ENCODE measurements at places on chromosomes 11 and 22.

- no peak for DNase-seq
These were observed 166.3 kb downstream of the TMEM135 start for GRCh38 chr11:87203907-87204602.

- no peak for DNase-seq
These were observed 169.6 kb downstream of the BRD1 start for GRCh38 chr22:49657974-49658590.

- DNase-seq = peak; percentile 21
These were observed 148.8 kb downstream of the HIPK3 start for GRCh38 chr11:33405834-33406602.

DNA sequence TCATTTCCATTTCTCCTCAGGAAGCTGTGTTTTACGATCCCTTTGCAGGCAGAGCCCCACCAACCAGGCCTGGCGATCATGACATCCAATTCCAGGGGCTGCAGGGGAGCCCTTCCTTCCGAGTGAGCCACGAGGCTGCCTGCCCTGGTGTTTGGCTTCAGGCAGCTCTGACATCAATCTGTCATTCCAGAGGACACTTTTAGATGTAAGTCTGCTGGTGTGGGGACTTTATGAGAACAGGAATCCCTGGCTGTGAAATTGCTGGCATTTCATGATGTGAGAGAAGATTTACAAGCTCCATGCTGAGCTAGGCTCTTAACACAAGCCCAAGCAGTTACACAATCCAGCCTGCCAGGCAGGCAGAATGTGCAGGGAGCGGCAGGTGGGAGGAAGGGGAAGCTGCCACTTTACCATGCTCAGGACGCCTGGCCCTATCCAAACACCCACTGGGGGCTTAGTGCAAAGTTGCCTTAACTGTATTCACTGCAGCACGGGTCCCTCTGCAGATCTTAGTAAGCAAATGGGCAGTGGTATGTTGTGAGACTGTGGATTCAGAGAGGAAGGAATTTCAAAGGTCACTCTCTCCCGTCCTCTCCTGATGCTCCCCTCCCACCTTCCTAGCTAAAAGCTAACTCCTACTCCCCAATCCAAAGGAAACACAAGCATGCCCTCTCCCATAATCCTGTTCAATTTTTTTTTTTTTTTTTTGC is 43.4 kb upstream of the MICAL2 start:
- DNase-seq = no peak

DNA sequence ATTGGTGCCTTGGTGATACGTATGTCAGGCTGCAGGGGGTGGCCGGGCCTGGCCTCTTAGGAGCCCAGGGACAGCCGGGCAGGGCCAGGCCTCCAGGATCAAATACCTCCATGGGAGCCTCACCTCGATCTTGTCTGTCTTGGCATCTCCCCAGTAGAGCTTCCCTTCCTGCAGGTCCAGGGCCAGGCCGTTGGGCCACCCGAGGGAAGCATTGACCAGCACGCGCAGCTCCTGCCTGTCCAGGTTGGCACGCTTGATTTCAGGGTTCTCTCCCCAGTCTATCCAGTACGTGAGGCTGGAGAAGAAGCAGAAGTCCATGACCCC is 137.7 kb downstream of the CRYBB2 start:
- no peak for DNase-seq

GRCh38 chr11:69287968-69288882 is 5.7 kb upstream of the MYEOV start:
- no peak for DNase-seq

DNA sequence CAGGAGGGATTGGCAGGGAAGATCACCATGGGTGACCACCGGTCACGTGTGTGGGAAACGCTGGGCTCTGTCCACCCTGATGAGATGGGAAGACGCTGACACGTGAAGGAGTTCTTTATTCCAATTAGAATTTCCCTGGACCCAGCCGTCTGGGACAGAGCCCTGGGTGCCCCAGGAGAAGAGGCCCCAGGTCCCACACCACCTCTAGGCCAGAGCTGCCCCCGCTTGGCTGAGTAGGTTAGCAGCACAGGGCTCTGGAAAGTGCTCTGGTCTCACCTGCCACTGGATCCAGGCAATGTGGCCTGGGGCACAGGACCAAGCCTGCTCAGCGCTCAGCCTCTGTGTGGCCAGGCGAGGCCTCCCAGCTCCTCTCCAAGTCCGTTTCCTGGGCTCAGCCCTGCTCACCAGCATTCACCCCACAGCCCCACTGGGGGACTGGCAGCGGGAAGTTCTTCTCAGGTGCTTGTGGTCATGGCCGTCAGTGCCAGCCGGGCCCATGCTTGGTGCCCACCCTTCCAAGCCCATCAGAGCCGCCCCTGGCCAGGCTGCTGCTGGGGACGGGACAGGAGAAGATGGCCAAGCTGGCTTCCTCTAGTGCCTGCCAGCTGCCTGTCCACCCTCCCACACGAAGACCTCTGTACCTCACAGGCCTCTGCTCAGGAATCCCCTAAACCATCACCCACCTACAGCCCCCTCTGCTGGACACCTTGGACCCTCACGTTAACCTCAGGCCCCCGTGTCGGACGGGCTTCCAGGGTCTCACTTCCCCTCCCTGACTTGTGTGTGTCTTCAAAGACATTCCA is 62.5 kb upstream of the FGF3 start:
- no peak for DNase-seq

- no peak for DNase-seq
These were observed 792.0 kb downstream of the KCNA4 start for GRCh38 chr11:29224739-29225384.

- DNase-seq = no peak
These were observed at the start of gene C11orf52 for GRCh38 chr11:111918390-111919256. C11orf52 (plus strand) TSS chr11:111918913; CDS start chr11:111918973, 60 bp downstream.

DNA sequence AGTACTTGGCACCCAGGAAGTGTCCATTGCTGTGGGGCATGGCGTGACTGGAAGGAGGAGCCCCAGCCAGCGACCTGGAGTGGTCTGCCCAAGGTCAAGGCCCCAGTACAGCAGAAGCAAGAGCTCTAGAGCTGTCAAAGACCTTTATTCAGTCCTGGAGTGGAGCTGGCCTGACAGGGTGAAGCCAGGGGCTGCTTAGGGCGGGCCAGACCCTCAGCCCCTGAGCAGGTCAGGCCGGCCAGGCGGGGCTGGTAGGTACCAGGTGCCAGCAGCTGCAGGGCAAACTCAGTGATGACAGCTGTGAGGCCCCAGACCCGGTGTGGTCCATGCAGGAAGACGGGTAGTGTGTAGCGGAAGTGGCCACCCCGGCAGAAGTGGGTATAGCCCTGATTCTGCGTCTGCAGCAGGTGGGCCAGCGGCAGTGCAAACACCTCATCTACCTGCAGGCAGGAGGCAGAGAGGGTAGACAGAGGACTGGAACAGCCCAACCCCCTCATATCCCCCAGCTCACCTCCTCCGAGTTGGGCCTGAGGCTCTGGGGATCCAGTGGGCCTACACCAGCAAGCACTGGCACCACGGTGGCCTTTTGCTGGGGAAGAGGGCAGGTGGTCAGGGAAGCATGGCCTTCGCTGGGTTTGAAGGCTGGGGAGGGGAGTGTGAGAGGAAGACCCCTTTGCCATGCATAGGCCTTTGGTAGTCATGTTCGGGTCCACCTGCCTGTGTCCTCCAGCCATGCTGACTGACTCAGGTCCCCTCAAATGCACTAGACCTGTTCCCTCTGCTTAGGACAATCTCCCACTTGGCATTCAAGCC is 1.7 kb downstream of the NUDT8 start:
- no peak for DNase-seq

DNA sequence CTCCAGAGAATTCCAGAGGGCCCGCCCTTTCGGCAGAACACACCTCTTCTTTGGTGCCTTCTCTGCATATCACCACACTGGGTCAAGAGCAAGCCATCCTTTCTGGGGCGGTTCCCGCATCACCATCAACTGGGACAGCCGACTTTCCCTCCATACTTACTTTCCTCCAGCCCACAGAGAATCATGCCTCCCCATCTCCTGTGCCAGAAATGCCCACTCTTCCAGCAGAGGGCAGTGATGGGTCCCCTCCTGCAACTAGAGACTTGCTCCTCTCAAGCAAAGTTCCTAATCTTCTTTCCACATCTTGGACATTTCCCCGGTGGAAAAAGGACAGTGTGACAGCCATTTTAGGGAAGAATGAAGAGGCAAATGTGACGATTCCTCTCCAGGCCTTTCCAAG is 157.7 kb downstream of the C11orf91 start:
- DNase-seq = peak; percentile 10

DNA sequence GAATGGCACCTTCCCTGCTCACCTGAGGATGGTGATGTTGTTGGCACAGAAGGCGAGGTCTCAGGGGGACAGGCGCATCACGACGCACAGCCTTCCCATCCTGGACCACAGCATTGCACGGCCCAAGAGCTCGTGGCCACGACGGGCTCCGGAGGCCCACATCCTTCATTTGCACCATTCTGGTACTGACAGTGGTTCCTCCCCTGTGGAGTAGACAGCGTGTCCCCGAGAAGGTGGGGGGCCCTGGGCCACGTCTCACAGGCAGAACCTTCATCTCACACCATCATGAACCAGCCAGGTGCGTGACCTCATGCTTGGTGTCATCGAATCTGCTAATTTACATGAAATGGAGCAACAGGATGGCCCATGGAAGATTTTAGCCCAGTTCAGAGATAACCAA is 180.0 kb downstream of the CTTN start:
- no peak for DNase-seq

DNA sequence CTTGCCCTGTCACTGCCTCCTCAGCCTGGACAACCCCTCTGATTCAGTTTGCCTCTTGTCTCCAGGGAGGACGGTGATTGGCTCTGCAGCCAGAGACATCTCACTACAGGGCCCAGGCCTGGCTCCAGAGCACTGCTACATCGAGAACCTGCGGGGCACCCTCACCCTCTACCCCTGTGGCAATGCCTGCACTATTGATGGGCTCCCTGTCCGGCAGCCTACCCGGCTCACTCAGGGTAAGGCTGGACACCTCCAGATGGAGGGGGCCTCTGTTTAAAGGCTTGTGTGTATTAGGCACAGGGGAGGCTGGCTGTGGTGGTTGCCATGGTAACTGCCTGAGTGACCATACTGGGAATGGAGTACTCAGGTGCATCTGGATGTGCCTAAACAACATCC is 8.6 kb downstream of the PHLDB1 start:
- DNase-seq = no peak

GRCh38 chr22:48954781-48955311 is 872.8 kb downstream of the BRD1 start:
- no peak for DNase-seq

DNA sequence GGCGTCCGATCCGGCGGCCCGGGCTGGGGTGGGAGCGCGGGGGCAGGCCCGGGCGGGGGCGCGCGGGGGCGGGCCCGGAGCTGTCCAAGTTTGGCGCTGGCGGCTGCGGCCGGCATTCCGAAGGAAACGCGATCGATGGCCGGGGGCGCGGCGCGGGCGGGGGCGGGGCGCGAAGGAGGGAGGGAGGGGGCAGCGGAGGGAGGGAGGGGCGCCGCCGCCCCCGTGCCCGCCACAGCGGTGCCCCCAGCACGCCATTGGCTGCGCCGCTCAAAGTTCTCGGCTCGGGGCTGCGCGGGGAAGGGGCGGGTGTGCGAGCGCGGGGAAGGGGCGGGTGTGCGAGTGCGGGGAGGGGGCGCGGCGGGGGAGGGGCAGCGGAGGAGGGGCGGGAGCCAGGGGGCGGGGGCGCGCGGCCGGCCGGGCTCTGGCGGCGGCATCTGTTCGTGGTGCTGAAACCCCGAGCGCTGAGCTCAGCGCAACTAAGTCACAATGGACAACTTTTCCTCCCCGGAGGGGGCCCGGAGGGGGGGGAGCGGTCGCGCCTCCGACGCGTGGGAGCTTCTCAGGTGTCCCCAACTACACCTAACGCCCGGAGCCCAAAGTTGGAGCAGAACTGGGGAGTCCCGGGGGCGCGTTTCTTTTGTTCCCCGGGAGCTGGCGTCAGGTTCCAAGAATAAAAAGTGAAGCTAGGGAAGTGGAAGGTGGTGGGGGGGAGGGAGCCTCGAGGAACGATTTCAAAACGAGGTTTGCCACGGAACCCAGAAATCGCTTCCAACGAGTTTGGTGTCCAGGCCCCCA is 2.2 kb downstream of the PHF21B start:
- DNase-seq = no peak

GRCh38 chr11:17260020-17260419 is 16.5 kb upstream of the NUCB2 start:
- no peak for DNase-seq

- no peak for DNase-seq
These were observed 138.1 kb downstream of the SHANK2 start for GRCh38 chr11:71114124-71114851.

GRCh38 chr22:44677871-44678555 is 24.0 kb upstream of the PRR5 start:
- DNase-seq = no peak

- no peak for DNase-seq
These were observed 6.4 kb downstream of the CCDC89 start for GRCh38 chr11:85679576-85679975.

- no peak for DNase-seq
These were observed 292.6 kb downstream of the NTM start for GRCh38 chr11:131662993-131663392.

DNA sequence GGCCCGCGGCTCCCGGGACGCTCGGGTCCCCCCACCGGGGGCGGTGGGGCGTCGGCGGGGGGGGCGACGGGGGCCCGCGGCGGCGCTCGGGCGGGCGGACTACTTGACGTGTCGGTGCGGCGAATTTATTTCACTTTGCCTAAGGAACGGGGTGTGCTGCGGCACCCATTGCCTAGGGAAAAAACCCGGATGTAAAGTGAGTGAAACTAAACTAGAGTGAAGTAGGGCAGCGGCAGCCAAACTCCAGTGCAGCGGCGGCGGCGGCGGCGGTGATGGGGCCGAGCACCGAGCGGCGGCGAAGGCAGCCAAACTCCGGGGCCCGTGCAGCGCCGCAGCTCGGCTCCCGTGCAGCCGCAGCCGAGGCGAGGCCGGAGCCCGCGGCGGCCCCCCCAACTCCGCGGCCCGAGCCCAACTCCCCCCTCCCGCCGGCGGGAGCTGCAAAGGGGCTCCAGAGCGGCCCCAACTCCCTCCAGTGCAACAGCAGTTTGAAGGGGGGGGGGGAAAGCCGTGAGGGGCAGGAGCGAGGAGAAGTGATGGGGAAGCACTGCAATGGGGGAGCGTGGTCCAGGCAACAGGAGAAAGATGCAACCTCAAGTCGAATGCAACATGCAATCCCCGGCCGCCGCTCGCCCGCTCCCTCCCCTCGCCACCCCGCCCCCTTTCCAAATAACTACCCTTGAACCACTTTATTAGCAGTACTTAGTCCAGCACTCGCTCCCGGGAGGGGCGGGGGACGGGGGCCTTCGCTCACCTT is 647 bp upstream of the PHF21A start:
- DNase-seq = peak; percentile 54

- DNase-seq = no peak
These were observed 14.9 kb downstream of the RAC2 start for GRCh38 chr22:37229012-37229804.

GRCh38 chr22:43776081-43776670 is 35.9 kb downstream of the EFCAB6 start:
- no peak for DNase-seq

- no peak for DNase-seq
These were observed 5.2 kb downstream of the TSPAN32 start for GRCh38 chr11:2306877-2307500.

DNA sequence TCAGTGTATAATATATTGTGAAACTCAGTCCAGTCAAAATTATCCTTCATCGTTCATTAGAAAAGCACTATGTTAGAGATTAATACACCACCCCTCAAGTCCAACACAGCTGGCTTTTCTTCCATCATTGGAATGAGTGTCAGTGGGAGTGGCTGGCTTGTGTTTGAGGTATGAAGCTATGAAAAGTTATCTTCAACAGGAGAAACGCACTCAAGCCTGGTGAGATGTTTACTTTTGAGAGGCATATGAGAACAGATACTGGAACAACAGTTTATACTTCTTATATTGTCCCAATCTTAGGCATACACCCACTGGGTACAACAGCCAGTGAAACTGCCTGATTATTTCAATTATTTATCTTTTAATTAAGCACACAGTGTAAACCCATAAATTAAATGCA is 34.3 kb downstream of the PLEKHB1 start:
- DNase-seq = no peak

- DNase-seq = no peak
These were observed 190.9 kb downstream of the KIRREL3 start for GRCh38 chr11:126809514-126810289.

Measured in NCI-H1694 (cell line).